ENCODE measurements at places on chromosomes 16 and 17.

- DNase-seq, result no peak
These were observed 43.7 kb upstream of the ERN1 start for GRCh38 chr17:64173646-64174045.

- no peak for DNase-seq
These were observed 53.8 kb downstream of the SYNRG start for GRCh38 chr17:37555386-37555785.

DNA sequence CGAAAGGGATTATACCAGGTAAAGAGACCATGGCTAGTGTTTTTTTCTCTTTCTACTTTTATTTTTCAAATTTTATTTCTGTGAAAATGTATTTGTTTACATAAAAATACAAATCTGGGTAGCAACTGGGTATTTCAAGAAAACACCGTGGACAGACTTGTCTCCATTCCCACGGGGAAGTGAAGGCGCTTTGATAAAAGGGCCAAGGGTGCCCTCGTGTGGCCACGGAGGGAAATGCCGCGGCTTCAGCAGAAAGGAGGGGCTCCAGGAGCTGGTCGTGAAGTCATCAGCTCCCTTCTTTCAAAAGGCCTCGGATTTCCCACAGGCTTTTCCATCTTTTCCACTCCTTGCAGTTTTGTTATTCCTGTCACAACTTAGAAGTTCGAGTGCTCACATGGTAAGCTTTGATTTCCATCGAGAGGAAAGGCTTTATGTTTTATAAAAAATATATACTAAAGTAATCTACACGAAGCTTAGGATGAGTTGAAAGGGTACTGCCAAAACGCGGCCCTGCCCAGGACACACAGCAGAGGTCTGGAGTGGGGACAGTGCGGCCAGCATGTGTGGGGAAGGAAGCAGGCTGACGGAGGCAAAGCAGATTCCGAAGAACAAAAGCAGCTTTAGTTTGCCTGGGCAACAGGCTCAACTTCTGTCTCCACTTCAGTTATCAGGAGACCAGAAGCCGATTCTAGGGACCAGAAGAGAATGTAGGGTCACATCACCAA is 15.3 kb upstream of the MNT start:
- peak; percentile 11 for DNase-seq

DNA sequence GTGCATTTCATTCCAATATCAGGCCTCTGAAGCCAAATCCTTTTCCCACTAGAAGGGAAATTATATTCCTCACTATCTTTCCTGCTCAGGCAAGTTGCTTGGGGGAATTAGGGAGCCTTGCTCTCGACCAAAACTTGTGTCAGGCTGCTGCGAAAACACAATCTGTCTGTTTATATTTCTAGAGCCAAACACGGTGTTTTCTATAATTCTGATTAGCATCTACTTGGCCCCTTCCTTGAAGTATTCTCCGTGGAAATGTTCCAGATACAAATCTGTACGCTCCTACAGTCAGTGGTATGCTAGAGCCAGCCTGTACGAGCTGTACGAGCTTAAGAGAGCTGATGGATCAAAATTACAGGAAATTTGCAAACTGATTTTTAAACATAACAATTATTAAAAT is 299.3 kb upstream of the SALL1 start:
- no peak for DNase-seq

DNA sequence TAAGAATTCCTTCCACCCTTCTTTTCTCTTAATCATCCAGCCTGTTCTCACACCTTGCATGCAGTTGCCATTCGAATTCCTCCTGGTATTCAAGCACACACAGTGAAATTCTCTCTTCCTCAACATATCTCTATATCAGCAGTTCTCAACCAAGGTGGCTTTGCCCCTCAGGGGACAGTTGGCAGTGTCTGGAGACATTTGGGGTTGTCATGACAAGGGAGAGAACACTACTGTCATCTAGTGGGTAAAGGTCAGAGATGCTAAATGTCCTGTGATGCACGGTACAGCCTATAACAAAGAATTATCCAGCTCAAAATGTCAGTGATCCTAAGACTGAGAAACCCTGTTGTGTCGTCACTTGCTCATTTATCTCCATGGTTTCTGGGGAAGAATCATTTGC is 94.8 kb upstream of the CPHXL start:
- DNase-seq, result no peak

DNA sequence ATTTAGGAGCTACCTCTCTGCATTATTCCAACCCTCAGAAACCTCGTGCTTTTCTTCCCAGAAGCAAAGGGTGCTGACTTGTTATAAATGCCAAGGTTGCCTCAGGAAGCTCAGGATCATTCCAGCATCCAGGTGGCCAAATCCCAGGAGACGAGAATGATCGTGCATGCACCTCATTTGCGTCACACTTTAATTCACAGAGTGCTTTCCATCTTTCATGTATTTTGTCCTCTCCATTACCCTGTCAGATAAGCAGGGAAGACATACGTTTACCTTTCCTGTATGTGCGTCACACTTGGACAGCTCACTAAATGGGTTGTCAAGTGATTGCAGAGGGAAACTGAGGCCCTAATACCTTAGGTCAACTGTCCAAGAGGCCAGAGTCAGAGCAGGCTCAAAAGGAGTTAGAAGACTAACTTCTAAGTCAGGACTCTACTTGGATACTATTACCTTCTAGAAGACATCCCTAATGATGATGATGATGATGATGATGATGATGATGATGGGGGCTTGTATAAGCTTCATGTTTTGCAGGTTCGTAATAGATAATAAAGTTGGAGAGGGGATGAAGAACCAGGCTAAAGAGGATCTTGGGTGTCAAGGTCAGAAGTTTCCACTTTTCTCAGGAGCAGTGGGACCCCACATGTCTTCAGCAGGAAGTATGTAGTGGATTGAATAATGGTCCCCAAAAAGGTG is 150.6 kb upstream of the TNRC6C start:
- DNase-seq, result no peak

GRCh38 chr17:67993153-67993997 is 2.9 kb downstream of the C17orf58 start:
- peak; percentile 52 for DNase-seq

DNA sequence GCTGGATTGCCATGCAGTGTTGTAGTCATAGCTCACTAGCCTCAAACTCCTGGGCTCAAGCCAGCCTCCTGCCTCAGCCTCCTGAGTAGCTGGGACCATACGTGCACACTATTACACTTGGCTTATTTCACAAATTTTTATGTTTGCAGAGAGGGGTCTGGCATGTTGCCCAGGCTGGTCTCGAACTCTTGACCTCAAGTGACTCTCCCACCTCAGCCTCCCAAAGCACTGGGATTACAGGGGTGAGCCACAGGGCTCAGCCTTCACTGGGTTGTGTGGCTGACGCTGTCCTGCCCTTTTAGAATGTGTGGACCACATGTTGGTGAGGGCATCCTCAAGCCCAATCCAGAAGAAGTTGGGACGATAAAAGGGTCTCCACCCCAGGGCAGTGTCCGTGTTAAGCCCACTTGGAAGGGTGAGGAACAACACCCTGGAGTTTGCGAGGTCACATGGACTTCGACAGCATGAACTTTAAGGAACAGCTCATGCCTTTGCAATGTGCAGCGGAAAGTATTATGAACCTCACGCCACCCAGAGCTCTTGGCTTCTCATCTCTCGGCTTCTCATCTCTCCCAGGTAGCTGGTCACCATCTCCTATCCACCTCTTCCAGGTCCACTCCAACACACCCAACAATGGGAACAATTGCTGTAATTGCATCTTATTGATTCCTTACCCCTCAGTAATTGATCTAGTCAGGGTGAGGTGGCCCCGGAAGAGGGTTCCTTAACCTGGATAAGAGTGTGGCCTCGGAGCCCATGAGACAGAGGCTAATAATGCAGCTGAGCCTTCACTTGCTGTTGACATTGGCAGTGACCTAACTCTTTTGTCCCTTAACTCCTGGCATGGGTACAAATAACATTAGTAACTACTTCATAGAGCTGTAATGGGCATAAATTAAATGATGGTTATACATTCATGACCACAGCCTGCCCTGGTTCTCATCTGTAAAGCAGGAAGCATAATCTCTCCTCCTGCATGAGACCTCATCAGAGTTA is 6.7 kb downstream of the FOXL1 start:
- no peak for DNase-seq

- DNase-seq, result no peak
These were observed 468.7 kb upstream of the C16orf82 start for GRCh38 chr16:26598061-26598460.

DNA sequence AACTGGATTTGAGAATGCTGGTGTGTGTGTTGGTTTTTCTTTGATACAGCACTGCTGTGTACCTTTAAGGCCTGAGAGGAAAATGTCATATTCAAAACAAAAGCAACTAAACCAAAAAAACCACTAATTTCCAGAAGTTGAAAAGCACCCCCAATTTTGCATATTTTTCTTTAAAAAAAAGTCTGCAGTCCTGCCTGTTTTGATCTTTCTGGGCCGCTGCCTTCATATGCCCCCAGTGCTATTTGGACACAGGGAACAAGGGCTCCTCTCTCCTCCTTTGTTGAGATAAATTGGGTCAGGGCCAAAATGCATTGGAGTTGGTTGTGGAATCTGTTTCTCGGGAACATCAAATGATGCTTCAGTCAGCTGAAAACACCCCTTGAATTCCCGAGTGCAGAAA is 26.9 kb downstream of the GPT2 start:
- DNase-seq, result no peak

DNA sequence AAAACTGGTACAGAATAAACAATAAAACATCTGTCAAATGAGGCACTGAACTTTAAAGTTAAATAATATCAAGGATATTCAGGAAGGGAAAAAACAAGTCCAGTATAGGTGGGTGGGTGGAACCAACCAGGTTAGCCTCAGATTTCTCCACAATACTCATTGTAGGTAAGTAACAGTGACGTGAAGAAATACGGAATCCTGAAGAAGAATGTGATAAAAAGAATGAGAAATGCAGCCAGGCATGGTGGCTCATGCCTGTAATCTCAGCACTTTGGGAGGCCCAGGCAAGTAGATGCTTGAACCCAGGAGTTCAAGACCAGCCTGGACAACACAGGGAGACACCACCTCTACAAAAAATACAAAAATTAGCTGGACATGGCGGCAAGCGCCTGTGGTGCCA is 47.3 kb downstream of the UBE2G1 start:
- no peak for DNase-seq

- DNase-seq, result peak; percentile 28
These were observed 578 bp downstream of the RAC3 start for GRCh38 chr17:82031885-82032627.

- no peak for DNase-seq
These were observed 5.2 kb upstream of the MYH11 start for GRCh38 chr16:15861996-15862395.

- no peak for DNase-seq
These were observed 14.5 kb upstream of the KRTAP9-2 start for GRCh38 chr17:41211845-41212466.

DNA sequence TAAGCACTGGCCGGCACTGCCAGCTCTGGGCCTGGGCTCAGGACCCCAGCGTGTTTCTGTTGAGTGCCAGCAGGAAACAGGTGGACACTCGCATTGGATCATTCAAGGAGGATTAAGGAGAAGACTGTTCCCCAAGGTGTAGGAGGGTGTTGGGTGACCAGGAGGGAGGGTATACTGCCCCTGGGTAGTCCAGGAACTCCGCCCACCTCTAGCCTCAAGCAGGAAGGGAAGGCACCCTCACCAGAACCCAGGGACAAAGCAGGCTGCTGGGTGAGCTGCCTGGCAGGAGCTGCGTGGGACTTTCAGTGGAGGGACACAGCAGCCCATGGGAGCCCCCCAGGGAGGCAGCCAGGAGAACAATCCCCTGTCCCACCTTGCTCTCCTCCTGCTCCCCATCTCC is 7.7 kb upstream of the RAB37 start:
- DNase-seq, result no peak

GRCh38 chr17:40526668-40527067 is 25.2 kb upstream of the TNS4 start:
- DNase-seq, result no peak

- DNase-seq, result peak; percentile 26
These were observed 229.8 kb downstream of the KATNIP start for GRCh38 chr16:27779641-27780164.

- no peak for DNase-seq
These were observed 66.2 kb upstream of the LYRM9 start for GRCh38 chr17:27959382-27959709.

DNA sequence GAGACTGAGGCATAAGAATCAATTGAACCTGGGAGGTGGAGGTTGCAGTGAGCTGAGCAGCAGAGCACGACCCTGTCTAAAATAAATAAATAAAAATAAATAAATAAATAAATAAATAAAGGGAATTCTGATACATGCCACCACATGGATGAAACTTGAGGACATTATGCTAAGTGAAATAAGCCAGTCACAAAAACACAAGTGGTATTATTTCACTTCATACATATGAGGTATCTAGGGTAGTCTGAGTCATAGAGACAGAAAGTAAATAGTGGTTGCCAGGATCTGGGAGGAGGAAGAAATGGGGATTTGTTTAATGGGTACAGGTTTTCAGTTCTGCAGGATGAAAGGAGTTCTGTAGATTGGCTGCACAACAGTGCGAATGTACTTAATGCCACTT is 16.3 kb downstream of the PIPOX start:
- no peak for DNase-seq

DNA sequence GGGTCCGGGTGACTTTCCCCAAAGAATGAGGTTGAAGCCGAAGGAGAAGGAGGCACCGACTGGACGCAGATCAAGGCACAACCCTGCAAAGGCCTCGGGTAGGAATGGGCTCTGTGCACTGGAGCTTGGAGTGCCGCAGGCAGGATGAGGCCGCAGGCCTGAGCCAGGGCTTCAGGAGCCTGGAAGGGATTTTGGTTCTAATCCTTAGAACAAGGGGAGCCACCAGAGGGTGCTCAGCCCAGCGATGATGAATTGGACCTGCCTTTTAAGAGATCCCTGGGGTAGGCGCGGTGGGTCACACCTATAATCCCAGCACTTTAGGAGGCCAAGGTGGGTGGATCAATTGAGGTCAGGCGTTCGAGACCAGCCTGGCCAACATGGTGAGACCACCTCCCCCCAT is 8.1 kb downstream of the CIBAR2 start:
- DNase-seq, result no peak

GRCh38 chr17:71203953-71204352 is 916.9 kb upstream of the SOX9 start:
- DNase-seq, result no peak

GRCh38 chr17:17385491-17385890 is 82.3 kb downstream of the NT5M start:
- no peak for DNase-seq

GRCh38 chr16:76913046-76913445 is 277.9 kb upstream of the MON1B start:
- DNase-seq, result no peak

DNA sequence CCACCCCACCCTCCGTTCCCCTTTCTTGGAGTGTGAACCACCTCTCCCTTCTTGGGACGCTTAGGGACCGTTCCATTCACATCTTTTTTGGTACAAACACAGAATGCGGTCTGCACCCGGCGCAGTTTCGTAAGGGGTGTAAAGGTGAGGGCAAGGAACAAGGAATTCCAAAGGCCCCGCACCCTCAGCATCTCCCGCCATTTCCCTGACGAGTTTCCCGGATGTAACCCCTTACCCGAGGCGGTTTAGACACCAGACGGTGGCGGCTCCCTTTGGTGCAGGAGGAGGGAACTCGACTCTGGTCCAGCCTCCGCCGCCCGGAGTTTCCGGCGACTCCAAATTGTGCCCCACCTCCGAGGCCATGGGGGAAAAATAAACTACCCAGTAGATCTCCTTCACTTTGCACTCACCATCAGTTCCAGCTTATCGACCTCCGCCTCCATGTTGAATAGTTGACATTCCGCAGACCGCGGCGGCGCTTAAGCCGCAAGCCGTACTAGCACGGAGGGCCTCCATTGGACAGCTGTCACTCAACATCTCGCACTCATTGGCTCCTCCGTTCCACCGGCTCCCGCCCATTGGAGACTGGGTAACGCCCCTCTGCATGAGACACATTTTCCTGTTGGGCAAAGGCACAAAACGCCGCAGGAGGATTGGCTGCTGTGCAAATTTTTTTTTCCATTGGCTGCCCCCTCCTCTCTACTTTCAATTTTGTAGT is at the start of gene SKA2:
Gene SKA2 (minus strand): TSS at position 466 of the 718 bp plus-strand sequence. CDS start 23 bp downstream, at position 443.
- DNase-seq, result peak; percentile 100
